CD4-positive, alpha-beta T cell treated with Interleukin-21 for 1 hour (primary cell): ENCODE measurements at places on chromosomes 7 and 10.

- no peak for DNase-seq
Observed at GRCh38 chr7:875476-876076, 778 bp upstream of the GET4 start.

GRCh38 chr10:92719991-92720830 lies 30.5 kb downstream of the HHEX start:
- DNase-seq = no peak

GRCh38 chr7:157297185-157297584 lies 39.6 kb upstream of the DNAJB6 start:
- no peak for DNase-seq

- DNase-seq = no peak
Observed at GRCh38 chr10:127997937-127998336, 91.0 kb downstream of the PTPRE start.

DNA sequence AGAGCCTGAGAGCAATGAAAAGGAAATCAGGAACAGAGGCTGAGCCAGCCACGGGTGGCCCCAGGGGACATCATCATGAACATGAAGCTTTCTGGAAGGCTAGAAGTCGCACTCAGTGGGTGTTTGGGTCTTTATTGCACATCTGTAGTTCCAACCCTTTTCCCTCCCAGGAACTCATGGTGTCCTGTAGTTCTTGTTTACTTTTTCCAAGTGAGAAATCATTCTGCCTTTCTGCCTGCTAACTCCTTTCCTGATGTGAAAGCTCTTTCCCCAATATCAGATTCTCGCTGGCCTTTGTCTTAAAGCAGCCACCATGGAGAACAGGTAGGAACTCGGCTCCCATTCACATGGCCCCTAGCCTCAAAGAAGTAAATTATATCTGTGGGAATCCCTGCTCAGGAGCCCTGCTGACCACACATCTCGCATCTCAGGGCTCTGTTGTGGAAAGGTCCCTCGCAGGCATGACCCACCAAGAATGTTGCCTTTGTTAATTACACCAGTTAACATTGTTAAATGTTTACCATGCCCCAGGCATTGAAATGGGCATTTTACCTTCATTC lies 542.7 kb downstream of the TNS3 start:
- DNase-seq = no peak

DNA sequence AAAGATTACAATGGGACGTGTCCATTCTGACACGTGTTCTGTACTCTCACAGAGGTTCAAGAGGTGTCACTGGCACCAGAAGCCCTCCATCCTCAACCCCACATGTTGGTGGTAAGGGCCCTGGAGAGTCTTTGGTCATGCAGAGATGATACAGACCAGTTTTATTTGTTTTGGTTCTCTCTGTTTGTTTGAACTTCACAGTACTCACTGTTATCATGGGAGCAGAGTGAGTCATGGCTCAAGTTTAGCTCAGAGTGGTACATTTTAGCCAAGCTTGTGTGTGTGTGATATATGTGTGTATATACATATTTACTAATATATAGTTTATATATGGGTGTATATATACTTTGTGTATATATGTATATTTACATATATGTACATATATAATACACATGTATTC lies 935.6 kb downstream of the GRID1 start:
- no peak for DNase-seq
